Fibroblast of skin of left biceps (primary cell): ENCODE measurements at places on chromosomes 5 and 9.
A peak's percentile ranks its signal among the peaks of the same experiment; 100 is the strongest.

- no peak for DNase-seq
These were observed 153.5 kb downstream of the SLC28A3 start for GRCh38 chr9:84187090-84187489.

DNA sequence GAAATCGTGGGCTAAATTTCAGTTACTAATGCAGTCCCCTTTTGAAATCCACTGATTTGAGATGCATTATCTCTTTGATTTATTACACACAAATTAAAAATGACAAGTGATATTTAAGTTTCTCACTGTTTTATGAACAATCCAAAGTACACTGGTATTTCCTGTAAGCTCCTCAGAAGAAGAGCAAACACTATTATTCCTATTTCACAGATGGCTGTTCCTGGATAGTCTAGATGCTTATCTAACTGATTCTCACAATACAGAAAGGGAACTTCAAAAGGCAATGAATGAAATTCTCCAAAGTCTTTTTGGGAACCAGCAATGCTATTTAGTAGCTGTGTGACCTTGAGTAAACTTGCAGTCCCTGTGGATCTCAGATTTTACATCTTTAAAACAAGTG lies 404.7 kb upstream of the DAB2 start:
- no peak for DNase-seq

DNA sequence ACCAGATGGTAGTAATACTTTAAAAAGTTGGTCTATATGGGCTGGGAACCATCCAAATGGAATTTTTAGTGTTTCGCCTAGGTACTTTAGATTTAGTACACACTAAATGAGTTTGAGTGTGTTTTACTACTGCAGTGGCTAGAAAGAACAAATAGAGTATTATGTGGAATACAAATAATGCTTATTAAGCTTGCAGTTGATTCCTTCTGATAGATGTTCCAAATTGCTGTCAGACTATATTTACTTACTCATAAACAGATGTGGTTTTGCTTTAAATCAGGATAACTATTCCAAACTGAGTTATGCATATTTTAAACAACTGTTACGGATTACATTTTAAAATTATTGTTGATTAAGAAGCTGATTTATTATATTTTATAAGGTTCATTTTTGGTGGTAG lies 103.3 kb downstream of the ZSWIM6 start:
- no peak for DNase-seq

DNA sequence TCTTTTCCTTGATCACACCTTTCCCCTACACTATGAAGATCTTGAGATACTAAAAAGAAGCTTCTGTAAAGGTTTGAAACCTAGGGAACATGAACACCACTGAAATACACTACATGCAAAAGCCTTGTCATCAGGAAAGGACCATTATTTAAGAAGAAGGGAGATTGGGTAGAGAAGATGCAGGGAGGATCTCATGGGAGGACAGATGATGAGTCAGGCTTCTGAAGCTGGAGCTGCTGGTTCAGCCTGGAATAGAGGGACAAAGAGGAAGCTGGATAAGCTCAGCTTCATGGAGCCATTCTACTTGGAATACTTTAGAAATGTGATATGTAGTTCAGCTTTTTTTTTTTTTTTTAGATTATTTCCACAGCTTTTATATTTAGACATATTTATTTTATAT lies 169.8 kb downstream of the MAN2A1 start:
- no peak for DNase-seq

DNA sequence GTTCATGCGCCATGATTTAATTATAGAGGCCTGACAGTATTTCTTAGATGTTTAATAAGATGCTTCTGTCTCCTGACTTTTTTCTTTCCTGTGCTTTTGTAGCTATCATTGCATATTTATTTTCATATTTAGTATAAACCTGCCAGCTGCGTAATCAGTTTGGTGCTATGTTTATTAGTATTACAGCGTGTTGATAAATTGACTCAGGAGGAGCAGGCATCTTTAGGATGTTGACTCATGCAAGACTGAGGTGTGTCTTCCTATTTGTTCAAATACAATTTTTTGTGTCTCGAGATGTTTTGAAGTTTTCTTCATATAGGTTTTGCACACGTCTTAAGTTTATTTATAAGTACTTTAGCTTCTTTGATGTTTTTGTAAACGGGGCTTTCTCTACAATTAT lies 35.9 kb upstream of the EXOC3 start:
- no peak for DNase-seq

DNA sequence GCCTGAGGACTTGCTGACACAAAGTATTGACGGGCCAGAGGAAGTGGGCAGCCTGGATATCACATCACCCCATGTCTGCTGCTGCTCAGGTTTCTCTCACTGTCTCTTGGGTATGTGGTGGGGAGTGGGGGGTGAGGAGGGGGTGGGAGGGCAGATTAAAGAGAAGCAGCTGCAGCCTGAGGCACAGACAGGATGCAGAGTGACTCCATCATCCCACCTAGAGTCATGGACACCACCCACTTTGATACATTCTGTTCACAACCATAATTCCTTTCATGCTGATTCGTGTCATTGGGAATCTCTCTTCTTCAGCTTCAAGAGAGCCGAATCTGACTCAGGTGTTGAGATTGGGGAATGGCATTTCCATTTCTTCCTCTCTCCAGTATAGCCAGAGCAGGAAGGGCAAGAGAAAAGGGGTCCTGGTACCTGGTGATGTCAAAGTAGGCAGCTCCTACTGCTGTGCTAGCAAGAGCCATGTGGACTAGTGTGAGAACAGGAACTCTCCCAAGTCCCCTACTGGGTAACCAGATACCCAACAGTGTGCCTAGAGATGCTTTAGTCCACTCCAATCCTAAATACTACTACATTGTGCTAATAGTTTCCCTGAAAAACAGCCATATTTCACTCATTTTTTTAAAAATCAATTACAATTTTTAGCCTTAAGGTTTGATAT lies 22.4 kb downstream of the GRAMD2B start:
- DNase-seq, result no peak

DNA sequence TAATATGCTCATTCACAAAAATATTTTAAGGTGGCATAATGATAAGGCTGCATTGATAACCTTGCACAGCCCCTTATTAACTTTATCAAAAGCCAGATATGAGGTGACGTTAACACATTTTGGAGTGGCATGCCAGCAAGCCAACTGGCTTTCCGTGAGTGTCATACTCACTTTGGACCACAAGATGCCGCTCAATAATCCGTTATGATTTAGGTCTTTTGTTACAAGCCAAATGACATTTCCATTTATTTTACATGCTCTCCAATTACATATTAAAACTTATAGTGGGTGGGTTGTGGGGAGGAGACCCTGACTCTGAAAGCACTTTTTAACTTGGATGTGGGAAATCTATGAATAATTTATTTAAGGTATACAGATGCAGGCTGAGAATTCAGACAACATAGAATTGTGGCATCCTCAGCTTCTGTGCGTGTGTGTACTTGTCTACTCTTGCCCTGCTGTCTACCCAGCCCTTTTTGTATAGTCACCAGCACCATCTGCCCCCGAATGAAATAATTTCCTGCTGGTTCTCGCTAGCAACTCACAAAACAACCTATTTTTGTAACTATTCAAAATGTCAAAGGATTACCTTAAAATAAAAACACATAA lies 305.1 kb downstream of the PSAT1 start:
- peak; percentile 25 for DNase-seq

DNA sequence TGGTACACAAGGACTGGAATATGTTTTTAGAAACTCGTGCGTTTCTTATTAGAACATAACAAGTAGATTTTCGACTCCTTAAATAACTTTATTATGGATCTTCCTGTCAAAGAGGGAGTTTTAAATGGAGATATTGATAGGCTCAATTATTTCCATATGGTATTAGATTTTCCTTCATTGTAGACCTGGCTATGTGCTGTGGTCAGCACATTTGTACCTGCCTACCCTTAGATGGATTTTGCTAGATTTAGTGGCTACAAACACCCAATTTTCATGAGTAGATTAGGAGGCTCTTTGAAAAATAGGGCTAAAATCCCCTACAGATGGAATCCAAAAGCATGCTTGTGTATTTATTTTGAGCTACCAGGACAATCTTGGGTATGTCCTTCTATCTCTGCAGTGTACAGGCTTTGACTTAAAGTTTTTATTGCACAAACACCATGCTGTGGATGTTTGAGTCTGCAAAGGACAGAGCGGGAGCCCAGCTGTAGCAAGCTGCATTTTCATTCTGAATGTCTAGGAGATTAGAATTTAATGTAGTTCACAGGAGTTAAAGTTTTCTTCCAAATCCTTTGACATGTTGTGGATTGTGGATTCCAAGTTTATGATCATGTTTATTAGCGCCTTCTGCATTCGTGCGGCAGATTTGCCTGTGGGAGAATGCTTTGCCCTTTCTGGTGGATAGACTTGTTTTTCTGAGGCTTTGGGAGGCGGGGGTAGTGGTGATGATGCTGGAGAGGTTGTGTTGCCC lies 41.6 kb downstream of the GADD45G start:
- no peak for DNase-seq
